ENCODE measurements at places on chromosomes 11 and 22. TPM values are rescaled to one million over a fixed set of nuclear protein-coding genes. Genes with fewer than 3 reads are reported as not detected.

BBOX1 gene
- not detected for total RNA-seq

DNA sequence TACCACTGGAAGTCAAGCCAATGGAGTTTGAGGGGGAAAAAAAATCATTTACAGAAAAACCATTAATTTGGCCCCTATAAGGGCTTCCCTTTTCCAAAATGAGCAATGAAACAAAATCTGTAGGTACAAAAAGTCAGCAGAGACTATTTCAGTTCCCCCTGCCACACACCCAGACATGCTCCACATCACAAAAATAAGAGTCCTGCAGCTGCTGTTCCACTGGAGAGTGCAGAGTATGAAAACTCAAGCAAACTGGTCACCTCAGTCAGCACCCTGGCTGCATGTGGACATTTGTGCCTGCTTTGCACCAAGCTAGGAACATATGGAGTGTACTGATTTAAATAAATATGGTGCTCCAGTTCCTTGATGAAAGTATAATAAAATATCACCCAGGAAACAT, 15.1 kb downstream of the POU2AF1 start:
- DNase-seq: no peak

GRAP2 gene
- under 0.01 TPM for total RNA-seq

OR5A1 gene
- not detected for total RNA-seq

GRCh38 chr11:44267750-44268613, 42.0 kb downstream of the ALX4 start:
- no peak for DNase-seq

TPBGL gene
- not detected for total RNA-seq

- no peak for DNase-seq
Measured at GRCh38 chr11:1122664-1123002, 35.1 kb upstream of the MUC5AC start.

GRCh38 chr11:68468217-68468828, 7.8 kb downstream of the PPP6R3 start:
- DNase-seq: no peak

- DNase-seq: peak; percentile 28
Measured at GRCh38 chr22:24975813-24976341, 23.4 kb downstream of the KIAA1671 start.

GPHA2 gene
- not detected for total RNA-seq

TRIM6 gene
- total RNA-seq: 6.5 TPM

DNA sequence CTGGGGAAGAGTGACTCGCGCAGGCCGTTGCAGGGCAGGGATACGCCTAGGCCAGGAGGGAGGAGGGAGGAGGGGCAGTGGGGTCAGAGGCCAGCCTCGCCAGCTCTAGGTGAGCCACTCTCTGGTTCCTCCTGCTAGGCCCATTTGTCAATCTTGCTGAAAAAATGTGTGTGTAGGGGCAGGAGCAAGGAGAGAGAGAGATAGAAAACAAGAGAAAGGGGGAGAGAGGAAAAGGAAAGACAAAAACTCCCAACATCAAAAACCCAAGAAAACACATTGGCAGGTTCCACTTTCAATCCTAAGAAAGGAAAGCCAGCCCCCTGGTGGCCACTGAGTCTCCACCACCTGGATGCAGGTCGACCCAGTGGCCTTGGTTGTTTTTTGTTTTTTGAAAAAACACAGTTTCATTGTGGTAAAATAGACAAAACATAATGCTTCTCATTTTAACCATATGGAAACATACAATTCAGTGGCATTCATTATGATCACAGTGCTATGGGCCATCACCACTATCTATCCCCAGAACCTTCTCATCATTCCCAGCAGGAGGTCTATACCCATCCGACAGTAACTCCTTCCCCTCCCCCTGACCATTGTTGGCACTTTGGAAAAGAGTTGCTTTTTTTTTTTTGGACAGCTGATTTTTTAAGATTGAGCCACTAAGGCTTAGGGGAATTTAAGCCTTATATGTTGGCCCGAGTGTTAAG, 10.9 kb downstream of the OMP start:
- peak; percentile 33 for DNase-seq

CHORDC1 gene
- 43.2 TPM for total RNA-seq

SYNGR1 gene
- total RNA-seq: 8.6 TPM

GRCh38 chr22:47064016-47064415, 301.6 kb downstream of the TBC1D22A start:
- no peak for DNase-seq

DNA sequence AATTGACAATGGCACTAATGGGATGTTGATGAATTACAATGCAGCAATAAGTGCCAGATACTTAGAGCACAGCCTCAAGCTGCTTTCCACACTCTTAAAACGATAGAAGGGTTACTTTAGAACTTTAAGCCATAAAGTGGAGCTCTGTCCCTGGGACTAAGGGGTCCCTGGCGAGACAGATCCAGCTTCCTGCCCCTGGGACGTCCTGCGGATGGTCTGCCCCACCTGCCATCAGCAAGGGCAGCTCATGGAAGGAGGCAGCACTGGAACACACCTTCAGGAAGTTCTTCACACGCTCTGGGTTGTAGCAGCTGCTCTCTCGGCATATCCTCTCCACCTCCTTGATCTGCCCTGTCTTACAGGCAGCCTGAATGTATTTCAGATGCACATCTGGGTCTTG, 45.1 kb upstream of the SLC25A1 start:
- no peak for DNase-seq

POU2F3 gene
- not detected for total RNA-seq

Data from fibroblast of villous mesenchyme (primary cell).